ENCODE measurements at places on chromosomes 2 and 18.

DNA sequence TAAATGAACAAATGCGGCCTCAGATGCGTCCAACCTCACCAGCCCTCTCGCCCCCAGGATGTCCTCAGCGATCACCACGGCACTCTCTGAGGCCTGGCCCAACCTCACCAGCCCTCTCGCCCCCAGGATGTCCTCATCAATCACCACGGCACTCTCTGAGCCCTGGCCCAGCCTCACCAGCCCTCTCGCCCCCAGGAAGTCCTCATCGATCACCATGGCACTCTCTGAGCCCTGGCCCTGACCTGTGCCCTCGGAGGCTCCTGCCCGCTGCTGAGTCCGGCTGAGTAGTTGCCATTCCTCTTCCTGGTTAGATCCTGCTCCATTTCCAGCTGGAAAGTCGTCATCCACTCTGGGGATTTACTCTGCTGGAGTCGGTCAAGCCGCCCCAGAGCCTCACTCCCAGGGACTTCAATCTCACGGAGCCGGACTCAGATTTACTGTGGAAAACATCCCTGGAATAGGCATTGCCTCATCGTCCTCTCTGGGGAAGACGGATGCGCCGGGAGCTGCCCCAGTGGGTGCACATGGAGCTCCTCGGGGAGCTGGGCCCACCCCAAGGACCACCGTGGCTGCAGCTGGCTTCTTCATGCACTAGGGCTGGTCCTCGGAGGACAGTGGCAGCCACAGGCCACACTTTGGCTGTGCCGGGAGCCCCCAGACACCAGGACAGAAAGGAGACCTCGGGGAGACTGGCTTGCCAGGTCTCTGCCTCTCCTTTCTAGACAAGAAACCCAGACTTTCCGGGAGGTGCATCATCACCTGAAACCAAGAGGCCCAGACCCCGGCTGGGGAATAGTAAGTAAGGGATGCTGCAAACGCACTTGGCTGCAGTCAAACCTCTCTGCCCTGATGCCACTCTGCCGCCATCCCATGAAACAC lies 230.6 kb downstream of the EIPR1 start:
- DNase-seq: no peak

- no peak for DNase-seq
Observed at GRCh38 chr18:61541673-61542072, 208.4 kb downstream of the CDH20 start.

GRCh38 chr18:47143899-47144485 lies 6.3 kb downstream of the HDHD2 start:
- DNase-seq: no peak

DNA sequence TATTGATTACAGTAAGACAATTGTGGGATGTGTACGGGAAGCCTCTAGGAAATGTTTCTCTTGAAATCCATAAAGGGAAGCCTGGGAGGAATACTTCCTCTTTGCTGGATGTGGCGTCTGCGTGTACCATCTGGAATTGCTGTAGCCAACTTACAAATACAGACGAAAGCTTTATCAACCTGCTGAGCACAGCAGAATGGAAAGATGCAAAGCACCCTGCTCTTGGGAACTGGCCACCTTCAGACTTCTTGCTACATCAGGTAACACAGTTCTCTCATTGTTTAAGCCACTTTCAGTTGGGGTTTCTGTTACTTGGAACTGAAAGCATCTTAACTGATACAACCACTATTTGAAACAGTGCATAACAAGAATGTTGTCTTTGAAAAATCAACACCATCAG lies 213.8 kb downstream of the HRH4 start:
- no peak for DNase-seq

DNA sequence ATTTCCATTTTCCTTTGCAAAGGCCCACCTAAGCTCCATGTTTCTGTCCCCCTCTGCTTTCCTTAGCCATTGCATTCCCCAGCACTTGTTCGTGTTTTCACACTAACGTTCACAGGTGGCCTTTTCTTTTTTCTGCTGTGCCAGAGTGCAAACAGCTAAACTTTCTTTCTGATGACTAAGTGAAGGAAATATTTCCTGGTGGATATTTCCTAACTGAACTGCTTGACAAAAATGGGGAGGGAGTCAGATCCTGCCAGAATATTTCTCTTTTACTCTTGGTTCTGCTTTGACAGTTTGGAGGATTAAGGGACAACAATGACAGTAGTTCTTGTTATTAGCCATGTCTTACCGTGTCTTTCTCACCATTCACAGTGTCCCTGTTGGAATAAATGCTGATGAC lies 344.0 kb downstream of the ARHGAP15 start:
- DNase-seq: no peak

DNA sequence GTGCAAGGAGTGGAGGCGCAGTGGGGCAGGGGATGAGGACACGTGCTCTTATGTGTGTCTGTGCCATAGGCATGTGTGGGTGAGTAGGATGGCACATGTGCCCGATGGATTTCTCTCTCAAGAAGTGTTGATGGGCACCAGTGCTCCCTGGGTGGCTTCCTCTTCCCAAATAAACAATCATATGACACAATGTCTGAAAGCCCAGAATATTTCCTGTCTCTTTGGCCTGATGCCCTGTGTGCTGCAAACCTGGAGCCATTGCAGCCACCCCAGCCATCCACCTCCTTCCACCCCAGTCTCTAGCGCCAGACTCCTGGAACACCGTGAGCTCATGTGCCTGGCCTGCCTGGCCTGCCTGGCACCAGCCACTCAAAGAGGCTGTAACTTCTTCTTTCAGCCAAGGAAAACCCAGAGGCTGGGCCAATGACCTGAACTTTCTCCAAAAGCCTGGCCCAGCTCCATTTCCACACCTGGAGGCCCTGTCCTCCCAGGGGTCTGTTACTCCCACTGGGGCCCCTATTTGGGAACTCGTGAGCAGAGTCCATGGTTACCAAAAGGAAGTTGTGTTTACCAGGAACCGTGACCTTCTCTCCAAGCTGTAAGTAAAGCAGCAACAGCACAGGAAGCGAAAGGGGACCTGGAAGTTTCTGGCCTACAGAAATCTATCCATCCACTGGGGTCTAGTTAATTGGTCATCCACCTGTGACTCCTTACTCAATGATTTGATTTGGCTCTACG lies 9.5 kb upstream of the ZBTB7C start:
- no peak for DNase-seq

Data from stimulated activated CD4-positive, alpha-beta T cell treated with anti-CD3 and anti-CD28 coated beads, Interleukin-1b, Interleukin-23, amount 100 ng/mL, for 1 hour (primary cell).